ENCODE measurements at places on chromosomes 6 and 20. TPM values are rescaled to one million over a fixed set of nuclear protein-coding genes. Genes with fewer than 3 reads are reported as not detected.

DNA sequence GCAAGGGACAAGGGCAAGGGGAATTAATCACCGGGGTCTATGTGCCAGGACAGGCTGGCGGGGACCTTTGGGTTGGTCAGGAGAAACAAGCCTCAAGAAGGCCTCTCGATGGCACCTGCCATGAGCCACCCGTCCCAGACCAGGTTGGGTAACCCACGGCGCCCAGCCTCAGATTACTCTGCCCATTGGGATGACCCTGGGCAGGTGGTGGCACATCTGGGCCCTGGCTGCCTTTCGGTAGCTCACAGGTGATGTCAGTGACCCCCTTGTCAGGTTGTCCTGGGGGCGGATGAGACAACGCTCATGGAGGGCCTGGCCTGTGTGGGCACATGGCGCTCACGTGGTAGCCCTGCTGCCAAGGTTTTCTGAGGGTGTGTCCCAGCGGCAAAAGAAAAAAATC is 152.2 kb downstream of the SYCP2 start:
- H3K36me3 ChIP-seq = no peaks in the 10 kb centered on the region
- H3K4me3 ChIP-seq = no peak overlapping the region
- DNase-seq = peak; percentile 13
- H3K4me1 ChIP-seq = no peaks in the 10 kb centered on the region

DNA sequence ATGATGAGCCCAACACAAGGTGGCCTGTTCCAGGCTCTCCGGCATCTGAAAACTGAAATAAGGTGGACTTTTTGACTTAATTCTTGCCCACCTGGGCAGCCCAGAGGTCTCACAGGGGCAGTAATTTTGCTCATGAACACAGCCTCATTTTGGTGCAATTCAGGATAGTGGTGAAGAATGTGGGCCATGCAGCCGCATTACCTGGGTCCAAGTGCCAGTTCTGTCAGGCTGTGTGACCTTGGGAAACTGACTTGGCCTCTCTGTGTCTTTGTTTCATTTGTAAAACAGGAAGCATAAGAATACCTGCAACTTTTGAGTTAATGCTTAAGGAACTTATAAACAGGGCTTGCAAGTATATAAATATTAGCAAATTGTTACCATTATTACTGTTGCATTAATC is 5.6 kb downstream of the PREX1 start:
- DNase-seq = no peak
- peaks cover 10% of the 10 kb centered on the region for H3K27me3 ChIP-seq
- no peaks in the 10 kb centered on the region for H3K4me1 ChIP-seq
- no peak overlapping the region for H3K27ac ChIP-seq
- H3K36me3 ChIP-seq = no peaks in the 10 kb centered on the region
- H3K4me3 ChIP-seq = no peak overlapping the region

- no peak overlapping the region for H3K4me3 ChIP-seq
- no peaks in the 10 kb centered on the region for H3K27me3 ChIP-seq
- H3K36me3 ChIP-seq = no peaks in the 10 kb centered on the region
Measured at GRCh38 chr6:91198588-91199255, 611.9 kb upstream of the MAP3K7 start.

The DEK gene
- total RNA-seq = 217 TPM

- no peaks in the 10 kb centered on the region for H3K4me1 ChIP-seq
- H3K27ac ChIP-seq = no peak overlapping the region
- no peak overlapping the region for H3K4me3 ChIP-seq
- no peak for DNase-seq
- no peaks in the 10 kb centered on the region for H3K27me3 ChIP-seq
Measured at GRCh38 chr6:82720992-82721391, 344.6 kb downstream of the UBE3D start.

The TMEM244 gene
- not detected for total RNA-seq

DNA sequence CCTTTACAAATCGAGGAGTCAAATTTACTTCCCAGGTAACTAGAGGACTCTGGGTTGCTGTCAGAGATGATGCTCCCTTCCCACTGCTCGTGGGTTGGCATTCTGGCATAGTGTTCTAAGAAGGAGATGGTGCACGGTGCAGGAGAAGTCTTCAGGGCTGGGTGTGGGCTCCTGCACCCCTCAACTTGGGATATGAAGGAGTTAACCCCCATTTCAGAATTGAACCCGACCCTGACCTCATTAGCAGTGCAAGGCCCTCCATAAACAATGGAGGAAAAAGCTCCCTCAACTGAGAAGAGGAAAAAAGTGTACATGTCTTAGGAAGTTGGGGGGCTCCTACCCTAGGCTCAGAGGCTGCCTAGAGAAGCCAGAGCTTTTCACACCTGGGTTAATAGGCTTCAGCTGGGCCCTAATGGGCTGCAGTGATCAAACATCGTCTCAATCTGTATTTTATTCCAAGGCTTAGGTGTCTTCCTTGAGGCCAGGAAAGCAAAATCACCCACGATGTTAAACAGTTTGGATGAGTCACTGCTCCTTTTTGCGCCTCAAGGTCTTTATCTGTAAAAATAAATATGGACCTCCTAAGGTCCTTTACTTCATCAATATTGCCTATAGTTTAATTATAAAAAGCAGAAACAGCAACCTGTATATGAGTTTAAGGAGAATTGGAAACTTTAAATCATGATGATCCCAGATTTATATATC is 29.4 kb downstream of the TFAP2B start:
- H3K4me1 ChIP-seq = no peaks in the 10 kb centered on the region
- no peak for DNase-seq
- peaks cover 89% of the 10 kb centered on the region for H3K27me3 ChIP-seq
- no peak overlapping the region for H3K4me3 ChIP-seq

- no peak overlapping the region for H3K4me3 ChIP-seq
- no peak for DNase-seq
Measured at GRCh38 chr6:36788768-36789167, 50.5 kb downstream of the CPNE5 start.

GRCh38 chr20:18191306-18191705 is 53.6 kb downstream of the KAT14 start:
- H3K4me1 ChIP-seq = no peaks in the 10 kb centered on the region
- H3K27me3 ChIP-seq = no peaks in the 10 kb centered on the region
- H3K4me3 ChIP-seq = no peak overlapping the region
- peaks cover 5% of the 10 kb centered on the region for H3K36me3 ChIP-seq
- DNase-seq = no peak
- no peak overlapping the region for H3K27ac ChIP-seq

DNA sequence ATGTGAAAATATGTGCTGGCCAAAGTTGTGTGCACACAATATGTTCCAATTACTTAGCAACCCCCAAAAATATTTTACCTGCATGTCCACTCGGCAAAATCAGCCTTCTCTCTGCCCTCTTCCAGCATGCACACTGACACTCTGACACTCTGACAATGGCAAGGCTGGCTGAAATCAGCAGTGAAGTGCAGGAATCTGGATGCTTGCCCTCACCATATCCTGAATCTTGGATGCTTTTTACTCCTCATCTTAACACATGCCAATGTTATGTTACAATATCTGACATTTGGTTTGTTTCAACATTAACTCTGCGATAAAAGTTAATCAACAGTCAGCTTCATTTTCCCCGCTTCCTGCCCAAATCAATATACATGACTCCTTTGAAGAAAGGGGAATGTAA is 203.2 kb downstream of the COL9A1 start:
- DNase-seq = no peak
- H3K36me3 ChIP-seq = no peaks in the 10 kb centered on the region
- H3K4me3 ChIP-seq = no peak overlapping the region
- no peaks in the 10 kb centered on the region for H3K27me3 ChIP-seq
- H3K27ac ChIP-seq = no peak overlapping the region
- no peaks in the 10 kb centered on the region for H3K4me1 ChIP-seq

DNA sequence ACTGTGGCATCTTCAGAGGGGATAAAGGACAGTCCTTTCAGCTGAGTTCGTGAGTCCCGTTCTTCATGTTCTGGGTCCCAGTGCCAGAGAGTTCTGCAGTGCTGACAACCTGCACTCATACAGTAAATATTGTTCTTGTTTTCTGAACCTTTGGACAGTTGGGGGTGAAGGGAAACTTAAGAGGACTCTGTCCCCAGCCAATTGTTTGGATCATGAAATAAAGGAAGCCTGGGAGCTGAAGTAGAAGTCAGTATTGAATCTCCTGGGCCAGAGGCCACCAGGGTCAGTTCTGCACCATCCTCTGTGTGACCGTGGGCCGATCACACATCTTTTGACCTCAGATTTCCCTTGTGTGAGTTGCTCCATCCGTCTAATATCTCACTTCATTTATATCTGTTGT is 3.2 kb downstream of the SLC2A12 start:
- H3K4me3 ChIP-seq = no peak overlapping the region
- no peak overlapping the region for H3K27ac ChIP-seq
- no peaks in the 10 kb centered on the region for H3K36me3 ChIP-seq
- DNase-seq = no peak
- H3K4me1 ChIP-seq = peaks cover 3% of the 10 kb centered on the region

The FAM8A1 gene
- total RNA-seq = 11.0 TPM

The KCNK15 gene
- 0.39 TPM for total RNA-seq

The CCN6 gene
- not detected for total RNA-seq

DNA sequence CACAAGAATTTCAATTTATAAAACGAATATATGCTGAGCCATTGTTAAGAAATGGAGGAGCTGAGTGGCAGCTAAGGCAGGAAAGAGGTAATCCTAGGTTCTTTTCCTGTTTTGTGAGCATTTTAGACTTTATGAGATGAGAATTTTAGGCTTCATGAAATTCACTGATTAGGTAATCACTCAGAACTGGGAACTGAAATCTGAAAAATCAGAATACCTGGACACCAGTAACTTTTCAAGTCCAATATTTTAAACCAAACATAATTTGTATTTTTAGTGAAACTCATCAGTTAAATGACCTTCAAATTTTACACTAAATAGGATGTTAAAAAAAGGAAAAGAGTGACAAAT is 389.9 kb downstream of the HTR1B start:
- H3K4me1 ChIP-seq = peaks cover 3% of the 10 kb centered on the region
- no peak for DNase-seq
- H3K27me3 ChIP-seq = no peaks in the 10 kb centered on the region
- H3K27ac ChIP-seq = no peak overlapping the region
- no peak overlapping the region for H3K4me3 ChIP-seq

The TTLL9 gene
- 0.20 TPM for total RNA-seq

The PTCRA gene
- not detected for total RNA-seq

GRCh38 chr6:125948455-125948854 is 8.1 kb upstream of the HINT3 start:
- H3K27ac ChIP-seq = no peak overlapping the region
- peaks cover 6% of the 10 kb centered on the region for H3K36me3 ChIP-seq
- no peak overlapping the region for H3K4me3 ChIP-seq
- DNase-seq = no peak
- H3K27me3 ChIP-seq = no peaks in the 10 kb centered on the region

DNA sequence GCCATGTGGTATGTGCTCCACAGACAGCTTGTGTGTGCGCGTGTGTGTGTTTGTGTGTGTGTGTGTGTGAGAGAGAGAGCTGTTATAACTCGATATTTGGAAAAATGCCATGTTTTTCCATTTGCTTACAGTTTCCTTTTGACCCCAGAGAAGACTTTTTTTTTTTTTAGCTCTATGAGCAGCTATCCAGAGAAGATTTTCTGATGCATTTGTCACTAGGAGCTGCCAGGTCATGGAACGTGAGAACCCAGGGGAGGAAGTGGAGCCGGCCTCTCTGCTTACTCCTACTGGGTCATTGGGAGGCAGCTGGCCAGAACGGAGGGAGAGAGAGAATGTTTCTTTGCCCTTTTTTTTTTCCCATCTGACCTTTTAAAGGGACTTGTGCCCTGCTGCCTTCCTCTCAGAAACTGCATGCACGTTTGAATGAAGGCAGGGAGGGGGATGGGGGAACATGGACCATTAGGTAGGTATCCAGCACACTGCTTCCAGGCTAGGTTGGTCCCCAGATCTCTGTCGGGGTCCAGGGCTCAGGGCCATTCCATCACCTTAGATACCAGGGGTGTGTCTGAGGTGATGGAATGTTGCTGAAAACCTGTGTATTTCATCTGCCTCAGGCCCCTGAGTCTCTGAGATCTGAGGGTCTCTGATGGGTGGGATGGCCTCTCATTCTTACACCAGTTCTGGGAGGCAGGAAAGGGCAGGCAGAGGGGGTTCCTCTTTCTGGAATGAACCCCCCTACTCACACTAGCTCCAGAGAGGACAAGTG is 11.2 kb upstream of the MRPS18A start:
- peak overlapping the region; percentile 60 for H3K4me3 ChIP-seq
- H3K27me3 ChIP-seq = no peaks in the 10 kb centered on the region
- no peak for DNase-seq
- H3K36me3 ChIP-seq = no peaks in the 10 kb centered on the region
- no peak overlapping the region for H3K27ac ChIP-seq

DNA sequence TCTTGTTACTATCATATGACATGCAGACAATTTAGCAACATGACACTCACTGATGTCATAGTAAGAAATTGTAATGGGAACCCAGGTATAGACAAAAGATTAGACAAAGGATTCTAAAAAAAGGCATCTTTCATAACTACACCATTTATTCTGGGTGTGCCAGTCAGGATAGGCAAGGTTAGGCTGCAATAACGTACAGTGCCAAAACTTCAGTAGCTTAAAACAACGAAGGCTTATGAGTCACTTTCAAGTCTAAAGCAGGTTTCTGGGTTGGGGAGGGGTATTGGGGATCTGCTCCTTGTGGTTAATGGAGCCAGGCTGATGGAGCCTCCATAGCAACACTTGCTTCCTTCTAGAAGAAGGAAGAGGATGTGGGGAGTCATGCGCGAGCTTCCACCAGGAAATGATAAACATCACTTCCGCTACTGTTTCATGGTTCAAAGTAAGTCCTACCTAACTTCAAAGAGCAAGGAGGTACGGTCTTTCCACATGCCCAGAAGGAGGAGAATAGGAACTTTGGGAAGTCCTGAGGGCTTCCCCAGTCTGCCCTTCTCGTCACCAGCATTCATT is 2.0 kb upstream of the GTSF1L start:
- no peak overlapping the region for H3K4me3 ChIP-seq
- no peaks in the 10 kb centered on the region for H3K27me3 ChIP-seq
- H3K36me3 ChIP-seq = no peaks in the 10 kb centered on the region
- no peak for DNase-seq

- no peak overlapping the region for H3K27ac ChIP-seq
- H3K4me1 ChIP-seq = no peaks in the 10 kb centered on the region
- DNase-seq = no peak
- H3K4me3 ChIP-seq = no peak overlapping the region
Measured at GRCh38 chr6:159193923-159194322, 24.7 kb downstream of the FNDC1 start.

The PTK6 gene
- total RNA-seq = 0.46 TPM
